ENCODE measurements at places on chromosomes 2 and 18. TPM values are rescaled to one million over a fixed set of nuclear protein-coding genes. Genes with fewer than 3 reads are reported as not detected.

The ZNF514 gene
- total RNA-seq: 10.9 TPM

The RNU2-63P gene
- not detected for total RNA-seq

The TLX2 gene
- total RNA-seq: not detected

The TOGARAM2 gene
- total RNA-seq: under 0.01 TPM

The HNMT gene
- total RNA-seq: 20.3 TPM

The LIPT1 gene
- 2.0 TPM for total RNA-seq

The C1QL2 gene
- total RNA-seq: not detected

The CNGA3 gene
- total RNA-seq: not detected

The SLC5A7 gene
- total RNA-seq: not detected

The PREB gene
- total RNA-seq: 76.7 TPM

The REG3G gene
- total RNA-seq: not detected

The NFATC1 gene
- total RNA-seq: 3.7 TPM

The DSG1 gene
- total RNA-seq: not detected

The ZAP70 gene
- not detected for total RNA-seq

The CYP27A1 gene
- total RNA-seq: 4.7 TPM

The ALK gene
- total RNA-seq: not detected

The ANXA4 gene
- 32.8 TPM for total RNA-seq

The CHN1 gene
- total RNA-seq: 153 TPM

The CFAP221 gene
- total RNA-seq: not detected

The GAL3ST2 gene
- 0.14 TPM for total RNA-seq

The CDK15 gene
- total RNA-seq: 1.3 TPM

The WNT6 gene
- total RNA-seq: not detected

The TRIM43 gene
- not detected for total RNA-seq

Data from placental pericyte (primary cell).